ENCODE measurements at places on chromosomes 7 and 10.

DNA sequence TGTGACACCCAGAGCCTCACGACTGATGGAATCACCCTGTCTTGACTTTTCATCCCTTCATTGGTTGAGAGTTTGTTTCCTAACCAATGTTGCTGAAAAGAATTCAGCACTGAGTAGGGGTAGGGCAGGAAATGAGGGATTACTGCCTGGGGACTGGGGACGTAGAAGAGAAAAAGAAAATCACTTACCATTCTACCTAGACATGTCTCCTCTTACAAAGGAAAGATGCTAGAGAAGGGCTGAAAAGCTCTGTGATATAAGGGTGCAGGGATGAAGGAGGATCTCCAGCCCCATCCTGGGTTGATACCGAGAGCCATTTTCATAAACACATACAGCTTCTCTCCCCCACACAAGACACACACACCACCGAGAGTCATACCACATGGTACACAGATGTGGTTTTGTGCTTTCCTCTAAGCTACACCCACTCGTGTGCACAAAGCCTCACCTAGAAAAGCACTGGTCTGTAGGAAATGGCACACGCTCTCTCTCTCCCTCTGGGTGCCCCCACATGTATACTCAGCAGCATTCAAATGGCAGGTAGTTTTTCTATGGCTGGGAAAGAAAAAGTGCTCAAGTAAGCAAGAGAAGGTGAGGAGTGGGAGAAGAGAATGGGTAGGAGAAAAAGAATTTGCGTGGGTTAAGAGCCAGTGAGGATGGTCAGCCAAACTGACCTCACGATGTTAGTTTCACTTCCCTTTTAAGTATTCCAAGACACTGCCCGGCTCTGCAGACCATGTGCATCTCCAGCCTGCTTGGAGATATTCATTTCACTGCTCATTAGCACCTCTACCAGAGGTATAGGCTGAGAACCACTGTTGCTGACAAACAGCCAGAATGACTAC is 85.8 kb downstream of the CALD1 start:
- DNase-seq, result peak; percentile 3

GRCh38 chr10:6254201-6254600 is 51.5 kb downstream of the PFKFB3 start:
- no peak for DNase-seq

- DNase-seq, result no peak
Measured at GRCh38 chr10:47152861-47153349, 147.1 kb upstream of the GDF10 start.

- no peak for DNase-seq
Measured at GRCh38 chr7:88638583-88638982, 120.9 kb upstream of the ZNF804B start.

DNA sequence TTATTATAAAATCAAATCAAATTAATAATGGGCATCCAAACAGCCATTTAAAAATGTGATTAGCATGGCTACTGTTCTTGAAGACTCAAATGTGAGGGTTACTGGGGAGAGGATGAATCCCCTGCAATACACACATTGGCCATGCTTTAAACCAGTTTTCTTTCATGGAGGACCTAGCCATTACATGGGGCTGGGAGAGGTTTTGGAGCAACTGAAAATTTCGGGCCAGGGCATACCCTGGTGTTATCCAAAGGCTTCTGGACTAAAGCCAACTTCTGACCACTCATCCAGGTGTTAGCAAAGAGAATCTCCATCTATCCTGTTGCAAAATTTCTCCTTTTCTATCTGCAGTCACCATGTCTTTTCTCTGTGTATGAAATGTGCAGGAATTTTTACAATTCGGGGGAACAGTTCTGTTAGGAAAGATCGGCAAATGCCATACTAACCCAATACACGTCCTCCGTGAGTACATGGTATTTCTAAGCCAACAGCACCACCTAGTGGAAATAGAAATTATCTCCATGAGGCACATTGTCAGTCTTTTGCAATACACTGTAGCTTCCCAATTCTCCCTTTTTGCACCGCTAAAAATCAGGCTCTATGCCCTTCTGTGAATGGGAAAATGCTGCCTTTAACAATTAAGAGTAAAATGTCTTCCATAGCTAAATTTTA is 47.0 kb upstream of the ZNF107 start:
- no peak for DNase-seq

- DNase-seq, result no peak
Measured at GRCh38 chr10:75037171-75038153, 74.0 kb upstream of the SAMD8 start.

- no peak for DNase-seq
Measured at GRCh38 chr7:73966062-73966940, 61.7 kb upstream of the ELN start.

DNA sequence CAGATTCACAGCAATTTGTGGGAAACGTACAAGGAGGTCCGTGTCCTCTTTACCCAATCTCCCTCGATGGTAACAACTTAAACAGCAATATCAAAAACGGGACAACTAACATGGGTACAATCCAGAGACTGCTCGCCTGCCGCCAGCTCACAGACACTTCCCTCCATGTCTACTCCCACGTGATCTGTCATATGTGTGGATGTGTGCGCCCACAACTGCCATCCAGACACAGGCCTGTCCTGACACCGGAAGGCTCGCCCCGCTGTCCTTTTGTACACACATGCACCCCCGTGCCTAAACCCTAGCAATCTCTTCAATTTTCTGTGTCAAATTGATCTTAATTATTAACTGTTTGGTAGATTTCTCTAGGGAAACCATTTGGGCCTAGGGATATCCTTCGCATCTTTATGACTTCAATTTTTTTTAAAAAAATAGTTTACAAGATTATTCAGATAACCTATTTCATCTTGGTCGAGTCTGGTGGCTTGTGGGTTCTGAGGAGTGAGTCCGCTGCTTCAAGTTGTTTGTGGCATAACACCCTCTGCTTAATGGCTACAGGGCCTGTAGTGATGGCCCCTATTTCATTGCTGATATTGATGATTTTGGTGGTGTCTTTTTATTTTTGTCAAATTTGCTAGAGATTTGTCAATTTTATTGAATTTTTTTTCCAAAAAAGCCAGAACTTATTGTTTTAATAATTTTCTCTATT is 260.6 kb downstream of the MAD1L1 start:
- no peak for DNase-seq

GRCh38 chr10:10623958-10624566 is 393.6 kb upstream of the CELF2 start:
- DNase-seq, result no peak

GRCh38 chr10:119246862-119247549 is 39.6 kb downstream of the GRK5 start:
- DNase-seq, result no peak

DNA sequence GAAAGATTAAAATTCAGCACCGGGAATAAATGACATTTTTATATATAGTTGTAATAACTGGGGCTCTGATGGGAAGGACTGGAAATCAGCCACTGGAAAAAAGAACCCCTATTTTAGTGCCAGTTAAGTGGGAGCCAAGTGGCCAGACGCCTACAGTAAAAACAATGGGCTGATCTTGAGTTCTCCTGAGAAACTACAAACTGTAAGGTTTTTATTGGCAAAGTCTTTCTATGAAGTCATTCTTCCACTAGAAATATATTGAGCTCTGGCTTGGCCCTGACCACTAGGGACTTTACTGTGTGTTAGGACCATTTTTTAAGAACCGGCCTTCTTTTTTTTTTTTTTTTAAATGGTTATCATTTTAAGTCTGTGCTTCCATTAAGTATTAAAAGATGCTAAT is 79.6 kb downstream of the ZNF22 start:
- DNase-seq, result no peak

DNA sequence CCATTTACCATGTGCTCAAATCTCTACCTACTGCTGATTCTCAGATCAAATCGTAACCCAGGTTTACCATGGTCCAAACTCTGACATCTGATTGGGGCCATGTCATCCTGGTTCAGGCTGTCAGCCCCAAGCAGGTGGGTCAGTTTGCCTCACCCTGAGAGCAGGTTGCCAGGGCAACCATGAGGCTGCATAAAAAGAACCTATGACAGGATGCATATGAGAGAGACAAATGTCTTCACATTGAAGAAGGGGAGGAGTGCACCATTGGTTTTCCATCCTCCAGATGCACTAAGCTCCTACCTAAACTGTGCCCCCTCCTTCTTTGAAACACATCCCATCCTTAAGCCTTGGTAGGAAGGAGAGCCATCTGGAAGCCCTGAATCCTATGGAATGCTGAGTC is 10.2 kb downstream of the PRSS1 start:
- no peak for DNase-seq

- no peak for DNase-seq
Measured at GRCh38 chr7:74181821-74182220, 7.7 kb downstream of the EIF4H start.

DNA sequence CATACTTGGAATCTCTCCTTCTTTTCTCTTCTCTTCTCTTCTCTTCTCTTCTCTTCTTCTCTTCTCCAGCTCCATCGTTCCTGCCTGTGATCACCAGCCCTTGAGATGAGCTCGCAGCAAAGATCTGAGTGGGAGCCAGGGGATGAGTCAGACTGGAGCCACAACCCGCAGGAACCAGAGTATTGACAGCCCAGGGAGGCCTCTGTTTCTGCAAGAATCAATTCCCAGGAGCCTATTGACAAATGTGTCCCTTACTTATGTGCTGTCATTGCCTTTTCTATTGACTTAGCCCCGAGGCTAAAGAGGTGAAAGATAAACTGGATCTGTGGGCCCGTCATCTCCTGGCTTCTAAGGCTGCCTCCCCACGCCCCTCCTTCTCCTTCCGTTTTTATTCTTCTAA is 13.1 kb upstream of the HABP2 start:
- DNase-seq, result no peak

GRCh38 chr7:101156866-101157589 is 2.8 kb downstream of the AP1S1 start:
- DNase-seq, result no peak

GRCh38 chr10:7998831-7999230 is 55.7 kb upstream of the GATA3 start:
- DNase-seq, result no peak

DNA sequence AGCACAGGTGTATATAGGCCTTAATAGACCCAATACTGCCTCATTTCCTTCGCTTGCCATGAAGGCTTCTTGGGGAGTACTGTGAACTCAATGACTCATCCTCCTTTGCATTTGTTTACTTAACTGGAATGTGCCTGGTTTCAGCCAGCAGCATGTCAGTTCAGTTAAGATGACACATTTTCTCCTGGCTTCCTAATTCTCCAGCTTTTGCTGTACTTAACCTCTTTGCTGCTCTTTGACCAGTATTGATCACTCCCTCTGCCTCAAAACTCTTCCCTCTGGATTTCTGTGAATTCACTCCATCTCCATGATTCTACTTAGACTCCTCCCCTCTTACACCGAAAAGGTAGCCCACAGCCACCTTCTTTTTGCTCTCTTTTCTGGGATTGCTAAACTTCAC is 135.7 kb downstream of the MAGI2 start:
- no peak for DNase-seq

DNA sequence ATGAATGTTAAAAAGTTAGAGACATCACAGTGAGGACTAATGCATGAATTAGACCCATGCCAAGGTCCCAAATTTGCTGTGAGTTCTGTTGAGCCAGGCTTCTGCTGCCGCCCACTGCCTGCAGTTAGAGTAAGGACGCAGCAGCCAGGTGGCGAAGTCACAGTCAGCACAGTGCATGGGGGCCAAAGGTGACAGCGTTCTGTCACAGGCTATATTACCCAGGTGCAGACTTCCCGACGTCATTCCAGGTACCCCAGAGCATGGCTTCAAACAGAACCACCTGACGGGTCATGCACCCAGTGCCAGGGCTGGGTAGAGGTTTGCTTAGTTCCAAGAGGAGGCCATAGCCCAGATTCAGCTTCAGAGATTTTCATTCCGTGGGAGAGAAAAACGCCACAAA is 33.9 kb upstream of the HMX3 start:
- no peak for DNase-seq

- DNase-seq, result no peak
Measured at GRCh38 chr10:114548662-114549061, 109.4 kb downstream of the ABLIM1 start.

- DNase-seq, result no peak
Measured at GRCh38 chr10:2968401-2969058, 98.8 kb upstream of the PFKP start.

GRCh38 chr10:85558533-85558932 is 808.1 kb downstream of the GRID1 start:
- no peak for DNase-seq

DNA sequence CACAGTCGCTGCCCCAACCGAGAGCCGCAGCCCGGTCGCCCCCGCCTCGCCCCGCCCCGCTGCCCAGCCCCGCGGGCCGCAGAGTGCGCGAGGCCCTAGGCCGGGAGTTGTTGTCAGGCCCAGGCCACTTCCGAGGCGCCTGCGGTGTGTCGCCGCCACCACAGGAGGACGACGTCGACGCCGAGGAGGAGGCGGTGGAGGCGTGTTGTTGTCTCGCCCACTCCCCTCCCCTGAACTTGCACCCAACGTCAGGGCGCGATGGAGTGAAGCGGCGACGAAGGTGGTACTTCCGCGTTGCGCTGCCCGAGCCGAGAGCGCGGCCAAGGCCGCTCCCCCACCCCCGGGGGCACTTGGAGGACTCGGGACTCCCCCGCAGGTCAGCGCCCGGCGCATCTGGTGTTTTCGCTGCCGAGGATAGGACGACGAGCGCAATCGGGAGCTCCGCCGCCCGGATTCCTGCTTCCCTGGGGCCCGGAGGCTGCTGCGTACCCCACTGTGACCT is at the start of gene CDK13:
Gene CDK13 (plus strand): TSS at position 286 of the 502 bp plus-strand sequence. CDS start 386 bp downstream, outside the sequence.
- DNase-seq, result peak; percentile 56

- DNase-seq, result no peak
Measured at GRCh38 chr7:127539116-127539515, 46.3 kb downstream of the GCC1 start.

GRCh38 chr7:111919631-111920179 is 286.5 kb downstream of the DOCK4 start:
- no peak for DNase-seq

GRCh38 chr7:142807855-142808460 is 37.2 kb downstream of the PRSS2 start:
- DNase-seq, result no peak

DNA sequence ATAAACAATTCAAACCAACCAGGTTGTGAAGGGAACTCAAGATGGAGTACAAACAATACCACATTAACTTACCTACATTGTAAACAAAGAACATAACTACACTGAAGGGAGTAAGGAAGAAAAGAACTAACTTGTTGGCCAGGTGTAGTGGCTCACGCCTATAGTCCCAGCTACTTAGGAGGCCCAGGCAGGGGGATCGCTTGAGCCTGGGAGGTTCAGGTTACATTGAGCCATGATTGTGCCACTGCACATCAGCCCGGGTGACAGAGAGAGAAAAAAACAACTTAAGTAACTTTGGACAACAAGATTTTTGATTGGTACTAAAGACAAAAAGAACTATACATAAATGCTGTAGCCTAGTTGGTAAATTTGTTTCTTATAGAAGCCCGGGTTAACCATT is 68.8 kb downstream of the TRIL start:
- DNase-seq, result no peak
